Stimulated activated CD4-positive, alpha-beta T cell treated with anti-CD3 and anti-CD28 coated beads, Interleukin-2, amount 100 ng/mL, for 24 hours (primary cell): ENCODE measurements at places on chromosomes 12 and 14.

GRCh38 chr14:100398044-100398443 is 74.9 kb downstream of the SLC25A47 start:
- no peak for DNase-seq

DNA sequence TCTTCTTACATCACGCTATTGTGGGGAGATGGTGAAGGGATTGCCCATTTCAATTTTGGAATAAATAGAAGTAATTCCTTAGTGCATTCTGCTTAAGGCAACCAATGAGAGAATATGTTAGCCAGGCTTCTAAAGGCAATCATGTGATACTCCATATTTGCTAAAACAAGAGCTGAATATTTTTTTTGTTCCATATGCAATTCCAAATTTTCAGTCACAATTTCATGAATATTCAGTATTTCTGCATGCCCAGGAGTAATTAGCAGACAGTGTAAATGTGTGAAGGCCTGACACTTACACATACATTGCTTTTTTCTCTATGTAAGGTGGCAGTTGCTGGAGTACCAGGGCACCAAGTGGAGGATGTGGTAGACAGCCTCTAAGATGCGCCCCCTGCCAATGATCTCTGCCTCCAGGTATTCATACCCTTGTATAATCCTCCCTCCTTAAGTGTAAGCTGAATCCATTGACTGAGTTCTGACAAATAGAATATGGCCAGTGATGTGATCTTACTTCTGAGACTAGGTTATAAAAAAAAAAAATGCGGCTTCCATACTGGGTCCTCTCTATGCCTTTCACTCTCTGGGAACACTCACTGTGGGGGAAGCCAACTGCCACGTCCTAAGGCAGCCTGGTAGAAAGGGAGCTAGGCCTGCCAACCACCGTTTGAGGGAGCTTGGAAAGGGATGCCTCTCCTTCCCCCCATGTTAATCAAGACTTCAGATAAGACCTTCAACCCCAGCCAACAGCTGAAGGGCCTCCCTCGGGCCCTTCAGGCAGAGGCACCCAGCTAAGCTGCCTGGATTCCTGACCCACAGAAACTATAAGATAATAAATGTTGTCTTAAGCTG is 62.7 kb upstream of the PTGR2 start:
- no peak for DNase-seq

DNA sequence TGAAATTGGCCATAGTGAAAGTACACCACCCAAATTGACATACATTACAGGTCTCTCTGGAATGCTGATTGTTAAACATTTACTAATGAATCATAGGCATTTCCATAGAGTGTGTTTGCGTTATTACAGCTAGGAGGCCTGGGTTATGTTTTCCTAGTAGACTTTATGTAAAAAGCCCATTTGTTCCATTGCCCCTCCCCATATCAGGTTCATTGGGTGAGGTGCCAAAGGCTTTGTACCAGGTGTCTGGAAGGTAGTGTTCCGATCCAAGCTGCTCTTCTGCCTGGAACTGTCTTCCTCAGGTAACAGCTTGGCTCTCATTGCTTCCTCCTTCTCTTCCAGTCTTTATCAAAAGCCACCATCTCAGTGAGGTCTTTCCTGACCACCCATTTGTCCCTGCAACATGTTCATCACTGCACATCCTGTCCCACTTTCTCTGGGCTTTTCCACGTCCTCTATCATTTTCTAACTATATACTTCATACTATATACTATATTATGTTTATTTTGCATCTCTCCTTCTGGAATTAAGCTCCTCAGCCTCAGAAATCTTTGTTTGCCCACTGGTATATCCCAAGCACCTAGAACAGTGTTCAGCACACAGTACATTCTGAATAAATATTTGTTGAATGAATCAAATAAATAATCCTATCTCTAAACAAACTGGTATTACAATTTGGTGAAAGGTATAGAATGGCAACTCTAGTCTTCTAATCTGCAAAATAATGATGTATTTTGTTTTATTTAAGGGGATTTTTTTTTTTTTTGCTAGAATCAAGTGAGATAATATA is 252.3 kb downstream of the KTN1 start:
- DNase-seq = no peak

- DNase-seq = peak; percentile 84
Measured at GRCh38 chr12:53180931-53181645, 363 bp upstream of the CSAD start.
